Activated naive CD4-positive, alpha-beta T cell treated with anti-CD3 and anti-CD28 coated beads, Interleukin-2, amount 10 ng/mL, durations not matched to agents 7 days and 5 days (primary cell): ENCODE measurements at places on chromosomes 12 and 14.
A peak's percentile ranks its signal among the peaks of the same experiment; 100 is the strongest.

- peaks cover 47% of the 10 kb centered on the region for H3K27me3 ChIP-seq
- DNase-seq: no peak
- H3K4me1 ChIP-seq: peaks cover 15% of the 10 kb centered on the region
- H3K4me3 ChIP-seq: peak overlapping the region; percentile 39
Measured at GRCh38 chr14:64550621-64551333, 1.0 kb downstream of the PPP1R36 start.

GRCh38 chr14:70809225-70810219 is at the start of gene MAP3K9:
MAP3K9 (minus strand) TSS chr14:70809513; CDS start chr14:70809171, 342 bp downstream.
- H3K36me3 ChIP-seq: peaks cover 3% of the 10 kb centered on the region
- peaks cover 12% of the 10 kb centered on the region for H3K4me1 ChIP-seq
- peaks cover 3% of the 10 kb centered on the region for H3K27me3 ChIP-seq

- DNase-seq: no peak
- peaks cover 9% of the 10 kb centered on the region for H3K4me1 ChIP-seq
- H3K36me3 ChIP-seq: no peaks in the 10 kb centered on the region
- H3K27me3 ChIP-seq: peaks cover 74% of the 10 kb centered on the region
- H3K27ac ChIP-seq: no peak overlapping the region
Measured at GRCh38 chr14:103104389-103104653, 9.8 kb downstream of the EXOC3L4 start.

GRCh38 chr14:103361867-103362266 is 23.3 kb upstream of the MARK3 start:
- no peak overlapping the region for H3K27ac ChIP-seq
- H3K36me3 ChIP-seq: peaks cover 8% of the 10 kb centered on the region
- peaks cover 29% of the 10 kb centered on the region for H3K27me3 ChIP-seq
- H3K4me1 ChIP-seq: peaks cover 5% of the 10 kb centered on the region

- H3K36me3 ChIP-seq: peaks cover 5% of the 10 kb centered on the region
- H3K4me3 ChIP-seq: no peak overlapping the region
- DNase-seq: no peak
- no peak overlapping the region for H3K27ac ChIP-seq
- peaks cover 19% of the 10 kb centered on the region for H3K4me1 ChIP-seq
Measured at GRCh38 chr12:92973614-92974013, 44.5 kb upstream of the EEA1 start.

DNA sequence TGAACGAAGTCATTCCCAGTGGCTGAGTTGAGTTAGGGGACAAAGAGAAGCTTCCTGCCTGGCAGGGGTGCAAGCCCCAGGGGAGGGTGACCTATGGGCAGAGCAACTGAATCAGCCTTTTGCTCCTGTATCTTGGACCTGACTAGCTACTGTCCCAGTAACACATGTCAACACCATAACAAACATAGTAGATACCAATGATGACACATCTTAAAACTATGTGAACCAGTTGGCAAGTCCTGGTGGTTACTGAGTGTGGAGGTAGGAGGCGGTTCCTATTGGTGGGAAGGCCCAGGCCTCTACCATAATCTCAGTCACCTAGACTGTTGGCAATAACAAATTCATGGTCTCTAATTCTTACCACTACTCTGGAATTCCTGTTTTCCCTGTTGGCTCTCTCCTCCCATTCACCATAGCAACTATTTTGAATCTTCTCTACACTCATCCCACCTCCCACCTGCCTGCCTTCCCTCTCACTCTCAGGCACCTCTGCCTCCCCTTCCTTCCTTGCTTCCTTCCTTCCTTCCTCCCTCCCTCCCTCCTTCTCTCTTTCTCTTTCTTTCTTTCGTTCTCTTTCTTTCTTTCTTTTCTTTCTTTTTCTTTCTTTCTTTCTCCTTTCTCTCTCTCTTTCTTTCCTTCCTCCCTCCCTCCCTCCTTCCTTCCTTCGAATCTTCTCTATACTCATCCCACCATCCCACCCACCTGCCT is 8.1 kb upstream of the P2RX7 start:
- H3K27ac ChIP-seq: no peak overlapping the region
- no peak for DNase-seq
- peaks cover 8% of the 10 kb centered on the region for H3K36me3 ChIP-seq
- H3K4me3 ChIP-seq: no peak overlapping the region
- peaks cover 38% of the 10 kb centered on the region for H3K27me3 ChIP-seq

DNA sequence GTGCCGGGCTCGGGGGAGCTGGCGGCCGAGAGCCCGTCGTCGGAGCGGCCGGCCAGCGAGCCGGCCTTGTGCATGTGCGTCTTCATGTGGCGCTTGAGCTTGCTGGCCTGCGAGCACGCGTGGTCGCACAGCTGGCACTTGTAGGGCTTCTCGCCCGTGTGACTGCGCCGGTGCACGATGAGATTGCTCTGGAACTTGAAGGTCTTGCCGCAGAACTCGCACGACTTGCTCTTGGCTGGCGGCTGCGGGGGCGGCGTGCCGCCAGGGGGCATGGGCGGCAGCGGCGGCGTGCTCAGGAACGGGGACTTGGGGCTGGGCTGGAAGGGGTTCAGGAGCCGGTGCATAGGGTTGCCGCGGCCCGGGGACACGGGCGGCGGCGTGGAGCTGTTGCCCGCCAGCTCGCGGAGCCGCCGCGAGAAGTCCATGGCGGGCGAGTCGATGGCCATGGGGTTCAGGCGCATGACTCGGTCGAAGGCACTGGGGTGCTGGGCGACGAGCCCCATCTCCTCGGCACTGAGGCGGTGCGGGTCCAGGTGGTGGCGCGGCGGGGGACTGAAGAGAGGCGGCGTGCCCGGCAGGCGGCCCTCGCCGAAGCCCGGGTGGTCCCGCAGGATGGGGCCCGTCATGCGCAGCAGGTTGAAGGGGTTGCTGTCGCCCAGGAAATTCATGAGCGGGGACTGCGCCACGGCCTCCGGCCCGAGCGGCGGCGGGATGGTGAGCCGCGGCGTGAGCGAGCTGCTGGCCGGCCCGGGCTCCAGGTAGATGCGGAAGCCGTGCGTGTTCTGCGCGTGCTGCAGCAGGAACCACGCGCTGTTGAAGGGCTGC is 96.5 kb downstream of the BCL11B start:
- peaks cover 34% of the 10 kb centered on the region for H3K4me1 ChIP-seq
- H3K36me3 ChIP-seq: peaks cover 75% of the 10 kb centered on the region
- peak; percentile 18 for DNase-seq
- no peak overlapping the region for H3K4me3 ChIP-seq
- H3K27ac ChIP-seq: no peak overlapping the region

GRCh38 chr14:59438195-59438647 is 27.0 kb downstream of the GPR135 start:
- no peak for DNase-seq
- no peaks in the 10 kb centered on the region for H3K4me1 ChIP-seq
- no peak overlapping the region for H3K4me3 ChIP-seq
- H3K27me3 ChIP-seq: peaks cover 15% of the 10 kb centered on the region
- no peak overlapping the region for H3K27ac ChIP-seq
- H3K36me3 ChIP-seq: no peaks in the 10 kb centered on the region

DNA sequence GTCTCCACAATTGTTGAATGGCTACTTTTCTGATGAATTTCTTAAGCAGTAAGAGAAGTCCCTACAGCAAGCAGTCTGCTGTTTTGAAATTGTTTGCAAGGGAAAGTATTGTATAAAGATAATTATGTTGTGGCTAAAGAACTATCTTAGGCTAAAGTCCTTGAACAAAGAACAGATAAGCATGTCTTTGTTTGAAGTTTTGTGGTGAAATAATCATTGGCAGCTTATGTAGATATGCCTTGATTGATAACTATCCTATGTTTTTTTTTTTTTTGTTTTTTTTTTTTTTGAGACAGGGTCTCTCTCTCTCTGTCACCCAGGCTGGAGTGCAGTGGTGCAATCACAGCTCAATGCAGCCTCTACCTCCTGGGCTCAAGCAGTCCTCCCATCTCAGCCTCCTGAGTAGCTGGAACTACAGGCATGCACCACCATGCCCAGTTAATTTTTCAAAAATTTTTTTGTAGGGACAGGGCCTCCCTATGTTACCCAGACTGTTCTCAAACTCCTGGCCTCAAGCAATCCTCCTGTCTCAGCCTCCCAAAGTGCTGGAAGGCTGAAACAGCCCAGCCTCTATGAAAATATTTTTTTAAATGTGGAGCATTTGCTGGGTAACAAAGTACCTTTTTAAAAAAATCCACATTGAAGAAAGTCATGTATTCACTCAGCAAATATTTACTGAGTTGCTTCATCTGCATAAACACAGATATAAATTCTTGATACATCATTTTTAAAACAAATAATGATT is 80.8 kb downstream of the LLPH start:
- no peak overlapping the region for H3K4me3 ChIP-seq
- no peak for DNase-seq
- no peaks in the 10 kb centered on the region for H3K36me3 ChIP-seq
- peaks cover 3% of the 10 kb centered on the region for H3K27me3 ChIP-seq
- H3K27ac ChIP-seq: no peak overlapping the region

- no peaks in the 10 kb centered on the region for H3K4me1 ChIP-seq
- no peaks in the 10 kb centered on the region for H3K27me3 ChIP-seq
- H3K27ac ChIP-seq: no peak overlapping the region
- H3K36me3 ChIP-seq: peaks cover 12% of the 10 kb centered on the region
- DNase-seq: no peak
Measured at GRCh38 chr12:56411781-56412639, 37.2 kb downstream of the TIMELESS start.

DNA sequence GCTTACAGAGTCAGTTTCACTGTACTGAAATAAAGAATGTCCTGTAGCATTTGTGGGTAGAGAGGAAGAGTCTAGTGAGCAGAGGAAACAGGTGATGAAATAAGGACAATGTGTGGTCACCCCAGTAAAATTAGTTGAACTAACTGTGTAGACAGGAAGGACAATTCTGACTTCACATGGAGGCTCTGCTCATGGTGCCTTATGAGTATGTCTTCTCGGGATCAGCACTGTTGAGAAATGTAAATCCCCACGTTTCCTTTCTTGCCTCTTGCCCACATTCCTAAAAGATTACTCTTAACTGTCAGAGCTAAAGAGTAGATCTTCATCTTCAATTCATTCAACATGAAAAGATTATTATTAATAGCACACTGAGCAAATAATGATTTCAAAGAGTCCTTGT is 113.2 kb upstream of the FLRT2 start:
- H3K4me3 ChIP-seq: no peak overlapping the region
- H3K27me3 ChIP-seq: no peaks in the 10 kb centered on the region
- no peak overlapping the region for H3K27ac ChIP-seq
- no peak for DNase-seq
- H3K4me1 ChIP-seq: no peaks in the 10 kb centered on the region

DNA sequence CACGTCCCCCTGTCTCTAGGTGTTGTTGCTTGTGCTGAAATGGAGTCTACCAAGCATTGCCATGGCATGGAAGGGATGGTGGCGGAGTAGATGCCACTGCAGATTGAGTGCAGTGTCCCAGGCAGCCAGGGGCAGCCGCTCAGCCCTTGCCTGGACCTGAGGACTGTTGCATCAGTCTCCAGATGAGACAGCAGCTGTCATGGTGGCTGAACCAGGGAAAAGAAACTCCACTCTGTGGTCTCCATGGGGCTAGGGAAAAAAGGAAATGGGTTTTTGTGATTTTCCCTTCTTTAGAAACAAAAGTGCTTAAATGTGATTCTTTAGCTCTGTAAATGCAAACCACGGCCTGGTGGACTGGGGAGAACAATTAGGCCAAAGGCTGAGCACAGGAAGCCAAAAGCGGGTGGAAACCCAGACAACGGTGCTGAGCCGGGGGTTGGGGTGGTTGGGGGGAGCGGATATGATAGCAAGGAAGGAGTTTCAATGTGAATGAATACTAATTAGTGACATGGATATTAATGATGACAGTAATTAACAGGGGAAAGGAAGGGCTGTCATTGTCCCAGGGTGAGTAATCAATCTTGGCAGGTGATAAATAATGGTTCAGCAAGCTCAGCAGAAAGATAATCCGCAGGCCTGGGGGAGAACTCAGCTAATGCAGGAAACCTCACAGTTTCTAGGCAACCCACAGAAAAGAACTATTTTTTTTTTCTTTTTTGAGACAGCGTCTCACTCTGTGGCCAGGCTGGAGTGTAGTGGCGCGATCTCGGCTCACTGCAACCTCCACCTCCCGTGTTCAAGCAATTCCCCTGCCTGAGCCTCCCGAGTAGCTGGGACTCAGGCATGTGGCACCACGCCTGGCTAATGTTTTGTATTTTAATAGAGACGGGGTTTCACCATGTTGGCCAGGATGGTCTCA is 442.6 kb downstream of the DPF3 start:
- peaks cover 6% of the 10 kb centered on the region for H3K27me3 ChIP-seq
- no peaks in the 10 kb centered on the region for H3K36me3 ChIP-seq
- peak; percentile 66 for DNase-seq
- H3K27ac ChIP-seq: peak overlapping the region; percentile 85
- H3K4me3 ChIP-seq: peak overlapping the region; percentile 14
- H3K4me1 ChIP-seq: peaks cover 63% of the 10 kb centered on the region

DNA sequence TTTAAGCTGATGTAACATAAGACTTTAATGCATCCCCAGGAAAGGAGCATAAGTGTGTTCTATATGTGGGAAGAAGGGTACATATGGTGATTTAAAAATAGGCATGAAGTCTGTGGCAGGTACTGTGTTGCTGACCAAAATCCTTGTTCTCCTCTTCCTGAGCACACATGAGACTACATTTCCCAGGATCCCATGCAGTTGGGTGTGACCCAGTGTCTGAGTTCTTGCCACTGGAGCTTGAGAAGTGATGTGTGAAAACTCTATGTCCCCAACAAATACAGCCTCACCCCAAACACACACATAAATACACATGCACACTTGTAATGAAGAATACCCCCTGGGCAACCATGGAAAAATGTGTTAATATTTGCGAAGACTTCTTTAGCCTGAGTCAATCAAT is 8.5 kb upstream of the SMIM10L1 start:
- H3K36me3 ChIP-seq: peaks cover 55% of the 10 kb centered on the region
- no peak for DNase-seq
- no peaks in the 10 kb centered on the region for H3K27me3 ChIP-seq
- H3K4me1 ChIP-seq: peaks cover 4% of the 10 kb centered on the region

DNA sequence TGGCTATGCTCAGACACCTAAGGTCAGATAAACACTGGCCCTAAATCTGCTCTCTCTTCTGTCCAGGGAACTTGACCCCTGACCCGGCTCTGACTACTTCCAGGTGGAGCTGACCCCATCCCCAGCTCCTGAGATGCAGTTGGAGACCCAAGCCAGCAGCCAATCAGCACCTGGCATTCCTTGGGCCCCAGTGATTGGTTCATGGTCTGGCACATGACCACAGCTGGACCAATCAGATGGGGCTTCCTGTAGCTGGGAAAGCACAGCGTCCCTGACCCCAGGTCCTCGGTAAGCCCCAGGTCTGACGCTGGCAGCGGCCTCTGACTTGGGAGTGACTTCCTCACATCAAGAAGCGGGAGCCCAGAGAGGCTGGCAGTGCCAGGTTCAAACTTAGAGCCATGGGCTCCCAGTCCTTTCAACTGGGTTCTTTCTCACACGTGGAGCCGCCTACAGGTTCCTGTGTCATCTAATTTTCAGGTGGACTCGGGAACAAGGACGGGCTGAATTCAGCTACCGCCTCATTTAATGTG is 915.4 kb upstream of the TMEM132C start:
- H3K4me3 ChIP-seq: no peak overlapping the region
- H3K4me1 ChIP-seq: no peaks in the 10 kb centered on the region
- H3K27ac ChIP-seq: no peak overlapping the region
